Naive B cell (primary cell): ENCODE measurements at places on chromosomes 2 and 18.
A peak's percentile ranks its signal among the peaks of the same experiment; 100 is the strongest.

DNA sequence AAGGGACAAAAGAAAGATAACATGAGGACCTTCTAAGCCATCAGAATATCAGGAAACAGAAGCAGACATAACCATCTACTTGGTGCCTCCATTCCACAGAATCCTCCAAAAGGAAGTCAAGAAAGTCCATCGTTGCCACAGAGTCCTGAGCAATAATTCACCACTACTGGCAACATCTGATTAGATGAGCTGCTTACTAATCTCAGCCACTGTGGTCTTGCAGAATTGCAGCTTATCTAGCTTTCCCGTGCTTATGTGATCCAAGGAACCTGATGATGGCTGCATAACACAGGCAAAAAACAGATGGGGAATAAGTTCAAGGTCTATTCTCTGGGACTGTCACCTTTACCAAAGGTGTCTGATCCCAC lies 278.5 kb downstream of the AFF3 start:
- no peak for DNase-seq
- H3K27me3 ChIP-seq = no peaks in the 10 kb centered on the region
- no peak overlapping the region for H3K4me3 ChIP-seq
- peaks cover 95% of the 10 kb centered on the region for H3K4me1 ChIP-seq

DNA sequence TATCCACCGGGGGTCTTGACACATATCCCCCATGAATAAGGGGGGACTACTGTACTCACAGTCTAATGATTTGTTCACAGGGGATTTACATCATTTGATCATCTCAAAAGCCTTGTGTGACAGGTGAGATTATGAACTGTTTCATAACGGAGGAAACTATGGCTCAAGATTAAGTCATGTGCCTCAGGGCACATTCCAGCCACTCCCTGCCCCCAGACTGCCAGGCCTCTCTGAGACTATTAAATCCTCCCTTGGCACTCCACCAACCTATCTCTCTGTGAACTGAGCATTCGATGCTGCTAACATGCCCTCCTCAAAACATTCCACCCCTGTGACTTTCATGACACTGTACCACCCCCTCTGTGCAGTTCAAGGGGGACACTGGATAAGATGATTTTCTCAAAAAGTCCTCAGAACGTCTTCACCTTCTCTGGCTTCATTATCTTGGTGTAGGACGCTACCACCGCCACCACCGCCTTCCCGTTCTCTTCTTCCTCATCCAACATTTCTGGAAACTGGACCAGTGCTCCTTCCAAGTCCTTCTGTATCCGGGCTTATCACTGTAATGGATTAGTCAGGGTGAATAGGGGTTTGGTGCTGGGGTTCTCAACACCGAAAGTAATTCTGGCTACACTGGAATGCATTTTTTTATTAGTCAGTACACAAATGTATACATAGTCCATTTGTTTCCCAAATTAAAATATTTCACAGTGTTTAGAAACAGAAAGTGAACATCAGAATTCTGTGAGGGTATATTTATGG lies 169.6 kb downstream of the KCNS3 start:
- no peak overlapping the region for H3K4me3 ChIP-seq
- peaks cover 22% of the 10 kb centered on the region for H3K27me3 ChIP-seq
- no peaks in the 10 kb centered on the region for H3K4me1 ChIP-seq
- H3K27ac ChIP-seq = no peak overlapping the region

- H3K4me3 ChIP-seq = no peak overlapping the region
- no peaks in the 10 kb centered on the region for H3K27me3 ChIP-seq
- H3K27ac ChIP-seq = no peak overlapping the region
- DNase-seq = no peak
Observed at GRCh38 chr18:66329716-66330115, 274.2 kb downstream of the CDH19 start.

DNA sequence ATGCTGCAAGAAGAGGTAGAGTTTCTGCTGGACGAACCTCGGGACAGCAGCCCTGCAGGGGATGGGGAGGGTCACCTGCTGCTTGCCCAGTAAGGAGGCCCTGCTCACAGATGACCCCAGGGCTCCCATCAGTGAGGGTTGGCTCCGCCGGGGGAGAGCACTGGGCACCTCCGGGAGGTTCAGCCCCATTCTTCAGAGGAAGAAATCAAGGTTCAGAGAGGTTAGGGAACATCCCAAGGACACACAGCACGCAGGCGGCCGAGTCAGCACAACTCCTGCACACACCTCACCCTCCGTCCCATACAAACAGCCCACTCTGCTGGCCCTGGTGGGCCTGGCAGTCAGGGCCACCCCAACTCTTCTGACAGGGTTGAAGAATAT lies 11.7 kb upstream of the CCDC74B start:
- H3K36me3 ChIP-seq = peaks cover 7% of the 10 kb centered on the region
- H3K4me1 ChIP-seq = peaks cover 25% of the 10 kb centered on the region
- no peak overlapping the region for H3K4me3 ChIP-seq
- no peaks in the 10 kb centered on the region for H3K27me3 ChIP-seq
- H3K27ac ChIP-seq = peak overlapping the region; percentile 67
- no peak for DNase-seq

DNA sequence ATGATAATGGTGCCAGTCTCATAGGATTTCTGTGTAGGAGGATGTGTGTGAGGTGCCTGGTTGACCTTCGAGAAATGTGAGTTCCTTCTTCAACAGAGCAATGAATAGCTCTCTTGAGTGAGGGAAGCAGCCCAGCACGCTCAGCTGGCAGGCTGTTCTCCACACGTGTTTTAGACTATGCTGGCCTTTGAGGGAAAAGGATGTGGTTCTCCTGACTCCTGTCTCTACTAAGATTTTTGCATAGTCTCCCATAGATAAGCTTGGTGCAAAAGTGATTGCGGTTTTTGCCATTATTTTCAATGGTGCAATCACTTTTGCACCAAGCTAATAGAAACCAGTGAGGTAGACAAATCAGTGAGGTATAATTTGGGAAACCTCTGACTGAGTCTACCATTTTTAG lies 284.1 kb downstream of the SLC4A3 start:
- H3K4me1 ChIP-seq = no peaks in the 10 kb centered on the region
- no peaks in the 10 kb centered on the region for H3K27me3 ChIP-seq
- no peaks in the 10 kb centered on the region for H3K36me3 ChIP-seq
- H3K4me3 ChIP-seq = no peak overlapping the region
- no peak overlapping the region for H3K27ac ChIP-seq
